Activated CD4-positive, alpha-beta T cell treated with anti-CD3 and anti-CD28 coated beads, Interleukin-2, amount 50 U/mL, for 1 hour (primary cell): ENCODE measurements at places on chromosomes 2 and 18.
A peak's percentile ranks its signal among the peaks of the same experiment; 100 is the strongest.

- DNase-seq = no peak
These were observed 153.6 kb downstream of the CTNNA2 start for GRCh38 chr2:79666430-79666829.

DNA sequence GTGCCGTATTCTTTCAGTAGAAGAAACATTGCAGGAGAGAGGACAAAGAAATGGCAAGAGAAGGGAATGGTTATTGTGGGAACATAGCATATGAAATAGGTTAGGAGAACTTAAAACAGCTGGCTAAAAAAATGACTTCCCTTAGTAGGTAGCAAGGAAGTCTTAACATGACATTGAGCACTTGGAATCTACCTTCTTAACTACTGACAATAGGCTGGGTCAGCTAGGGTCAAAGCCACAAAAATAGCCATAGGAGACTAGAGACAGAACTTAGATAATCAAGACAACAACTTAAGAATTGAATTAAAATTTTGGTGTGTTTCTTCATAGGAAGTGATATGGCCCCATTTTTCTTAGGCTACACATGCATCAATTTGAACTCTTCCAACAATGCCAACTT, 227.9 kb downstream of the TCF4 start:
- no peak for DNase-seq

GRCh38 chr2:7672027-7672684, 754.9 kb downstream of the RNF144A start:
- DNase-seq = peak; percentile 41

DNA sequence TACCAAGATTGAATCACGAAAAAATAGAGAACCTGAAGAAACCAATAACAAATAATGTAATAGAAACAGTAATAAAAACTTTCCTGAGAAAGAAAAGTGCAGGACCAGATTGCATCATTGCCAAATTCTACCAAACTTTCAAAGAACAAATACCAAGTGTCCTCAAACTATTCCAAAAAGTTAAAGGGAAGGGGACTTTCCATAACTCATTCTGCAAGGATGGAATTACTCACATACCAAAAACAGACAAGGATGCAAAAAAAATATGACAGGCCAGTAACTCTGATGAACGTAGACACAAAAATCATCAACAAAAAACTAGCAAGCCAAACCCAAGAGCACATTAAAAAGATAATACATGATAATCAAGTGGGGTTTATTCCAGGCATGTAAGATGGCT, 172.3 kb upstream of the SLC35G4 start:
- DNase-seq = no peak

- DNase-seq = no peak
These were observed 868 bp upstream of the PKDCC start for GRCh38 chr2:42046819-42047487.

GRCh38 chr18:27695503-27695902, 481.4 kb downstream of the CDH2 start:
- DNase-seq = no peak

DNA sequence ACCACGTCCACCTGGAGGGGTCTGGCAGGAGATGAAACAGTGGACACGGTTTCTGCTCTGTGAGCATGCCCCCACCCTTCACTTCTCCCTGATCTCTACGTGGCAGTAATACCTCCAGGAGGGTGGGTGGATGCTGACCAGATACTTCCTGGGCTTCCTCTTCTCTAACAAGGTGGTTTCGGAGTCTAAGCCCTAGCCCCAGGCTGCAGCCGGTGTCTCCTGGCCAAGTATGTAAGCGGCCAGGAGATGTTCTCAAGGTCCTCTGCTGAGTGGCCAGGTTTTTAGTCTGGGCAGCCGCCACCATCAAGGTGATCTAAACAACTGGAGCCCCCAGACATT, 101.8 kb upstream of the ASB18 start:
- DNase-seq = no peak

- DNase-seq = no peak
These were observed 107.4 kb upstream of the ID2 start for GRCh38 chr2:8574196-8575037.

GRCh38 chr18:27723168-27723567, 453.8 kb downstream of the CDH2 start:
- no peak for DNase-seq

- DNase-seq = peak; percentile 6
These were observed 770 bp downstream of the ZNF396 start for GRCh38 chr18:35376393-35376741.

DNA sequence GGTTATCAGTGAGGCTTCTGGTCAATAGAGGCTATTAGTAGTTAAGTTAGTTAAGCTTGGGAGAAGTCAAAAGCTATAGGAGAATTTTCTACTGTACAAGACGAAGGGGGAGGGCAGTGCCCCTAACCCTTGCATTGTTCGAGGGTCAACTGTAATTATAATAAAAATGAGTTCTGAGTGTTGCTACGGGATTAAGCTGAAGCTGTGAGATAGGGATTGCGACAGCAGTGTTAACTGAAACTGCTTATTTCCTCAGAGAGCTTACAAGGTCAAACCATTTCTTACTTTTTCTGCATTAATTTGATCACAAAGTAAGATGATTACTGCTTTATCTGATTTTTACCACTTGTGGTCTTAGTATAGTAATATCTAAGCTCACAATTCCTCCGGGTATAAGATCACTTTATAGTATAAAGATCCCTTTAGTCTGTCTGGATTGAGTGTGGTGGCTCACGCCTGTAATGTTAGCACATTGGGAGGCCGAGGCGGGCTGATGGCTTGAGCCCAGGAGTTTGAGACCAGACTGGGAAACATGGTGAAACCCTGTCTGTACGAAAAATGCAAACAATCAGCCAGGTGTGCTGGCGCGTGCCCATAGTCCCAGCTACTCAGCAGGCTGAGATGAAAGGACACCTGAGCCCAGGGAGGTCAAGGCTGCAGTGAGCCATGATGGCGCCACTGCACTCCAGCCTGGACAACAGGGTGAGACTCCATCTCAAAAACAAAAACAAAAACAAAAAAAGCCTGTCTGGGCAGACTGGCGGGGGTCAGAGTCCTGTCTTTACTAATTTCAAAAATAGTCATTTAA, 119.5 kb upstream of the TLK1 start:
- no peak for DNase-seq

- DNase-seq = no peak
These were observed 41.8 kb downstream of the PMS1 start for GRCh38 chr2:189826039-189826438.

DNA sequence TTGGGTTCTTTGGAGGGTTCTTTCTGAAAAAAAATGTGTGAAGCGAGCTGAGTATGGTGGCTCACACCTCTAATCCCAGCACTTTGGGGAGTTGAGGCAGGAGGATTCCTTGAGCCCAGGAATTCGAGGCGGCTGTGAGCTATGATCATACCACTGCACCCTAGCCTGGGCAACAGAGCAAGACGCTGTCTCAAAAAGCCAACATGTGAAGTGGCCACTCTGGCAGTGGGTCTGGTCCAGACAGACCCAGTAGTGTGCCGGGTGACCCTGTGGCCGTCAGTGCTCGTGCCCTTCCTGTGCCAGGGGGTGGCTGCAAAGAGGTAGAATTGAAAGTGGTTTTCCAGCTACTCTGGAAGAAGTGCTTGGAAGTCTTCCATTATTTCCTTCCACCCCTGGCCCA, 11.6 kb downstream of the KLF11 start:
- DNase-seq = no peak

DNA sequence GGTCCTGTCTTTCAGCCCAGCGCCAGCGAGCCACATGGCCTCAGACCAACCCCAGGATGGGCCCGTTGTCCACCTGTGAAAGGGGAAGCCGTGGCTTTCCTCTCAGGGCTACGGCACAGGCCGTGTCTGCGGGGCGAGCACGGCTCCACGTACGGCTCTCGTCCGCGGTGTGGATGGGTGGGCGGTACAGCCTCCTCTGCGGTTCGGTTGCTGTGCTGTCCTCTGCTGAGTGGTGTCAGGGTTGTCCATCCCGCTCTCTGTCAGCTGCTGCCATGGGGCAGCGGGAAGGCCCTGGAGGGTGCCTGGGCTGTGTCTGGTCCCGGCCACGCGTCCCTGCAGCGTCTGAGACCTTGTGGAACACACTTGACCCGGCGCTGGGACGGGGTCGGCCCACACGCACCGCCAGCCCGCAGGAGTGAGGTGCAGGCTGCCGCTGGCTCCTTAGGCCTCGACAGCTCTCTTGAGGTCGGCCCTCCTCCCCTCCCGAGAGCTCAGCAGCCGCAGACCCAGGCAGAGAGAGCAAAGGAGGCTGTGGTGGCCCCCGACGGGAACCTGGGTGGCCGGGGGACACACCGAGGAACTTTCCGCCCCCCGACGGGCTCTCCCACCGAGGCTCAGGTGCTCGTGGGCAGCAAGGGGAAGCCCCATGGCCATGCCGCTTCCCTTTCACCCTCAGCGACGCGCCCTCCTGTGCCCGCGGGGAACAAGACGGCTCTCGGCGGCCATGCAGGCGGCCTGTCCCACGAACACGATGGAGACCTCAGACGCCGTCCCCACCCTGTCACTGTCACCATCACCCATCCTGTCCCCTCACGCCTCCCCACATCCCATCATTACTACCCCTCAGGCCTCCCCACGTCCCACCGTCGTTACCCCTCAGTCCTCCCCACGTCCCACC, 128.7 kb downstream of the NFATC1 start:
- DNase-seq = peak; percentile 46

- DNase-seq = no peak
These were observed 29.2 kb downstream of the ATP6V1C2 start for GRCh38 chr2:10750610-10751009.
